ENCODE measurements at places on chromosomes 16 and 17. TPM values are rescaled to one million over a fixed set of nuclear protein-coding genes. Genes with fewer than 3 reads are reported as not detected.

GRCh38 chr17:30840771-30841170 lies 9.0 kb downstream of the ATAD5 start:
- DNase-seq = no peak

DNA sequence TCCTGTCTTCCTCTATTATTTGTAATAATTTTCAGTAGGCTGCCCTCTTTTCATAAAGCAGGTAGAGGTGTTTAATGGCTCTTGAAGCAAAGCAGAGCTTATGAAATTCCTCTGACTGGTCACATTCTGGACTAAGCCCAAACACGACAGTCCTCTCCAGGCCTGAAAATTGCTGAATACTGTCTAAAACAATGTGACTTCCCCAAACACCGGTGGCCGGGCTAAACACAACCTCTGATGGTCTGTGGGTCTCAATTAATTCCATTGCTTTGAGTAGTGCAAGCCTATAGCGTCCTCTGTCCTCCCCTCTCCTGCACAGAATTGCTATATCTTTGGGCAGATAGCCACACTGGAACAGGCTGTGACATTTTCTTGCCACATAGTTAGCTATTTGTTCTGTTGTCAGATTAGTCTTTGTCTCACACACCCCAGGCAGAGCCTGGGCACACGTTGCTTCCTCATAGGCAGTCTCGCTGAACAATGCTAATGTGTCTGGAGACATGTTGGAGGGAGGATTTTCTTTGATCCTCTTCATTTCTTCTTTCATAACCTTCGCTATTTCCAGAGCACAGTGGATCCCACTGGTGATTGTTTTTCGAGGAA lies 10.8 kb upstream of the SLFN12L start:
- DNase-seq = no peak

GRCh38 chr17:62105357-62105756 lies 40.3 kb upstream of the MED13 start:
- DNase-seq = no peak

DNA sequence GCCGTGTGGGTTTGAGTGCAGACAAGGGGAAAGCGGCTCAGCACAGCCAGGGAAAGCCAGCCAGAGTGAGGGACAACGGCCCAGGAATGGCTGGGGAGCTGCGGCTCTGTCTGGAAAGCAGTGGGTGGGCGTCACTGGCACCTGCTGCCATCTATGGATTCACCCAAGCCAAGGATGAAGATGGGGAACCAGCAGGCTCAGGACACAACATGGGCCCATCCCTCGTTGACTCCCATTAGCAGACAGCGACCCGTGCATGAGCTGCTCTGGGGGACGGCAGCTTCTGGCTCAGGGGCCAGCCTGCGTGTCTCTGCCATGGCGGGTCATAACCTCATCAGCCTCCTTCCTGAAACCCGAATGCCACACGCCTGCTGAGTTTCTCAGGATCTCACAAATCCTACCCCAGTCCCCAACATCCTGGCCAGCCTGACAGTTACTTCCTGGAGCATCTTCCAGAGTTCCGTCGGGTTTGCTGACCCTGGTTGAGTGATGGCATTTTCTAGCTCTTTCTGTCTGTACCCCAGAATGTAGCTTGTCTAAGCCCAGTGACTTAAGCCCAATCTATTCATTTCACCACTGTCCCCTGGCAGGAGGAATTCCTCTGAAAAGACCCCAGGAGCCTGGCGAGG lies 50.7 kb downstream of the SLC7A5 start:
- DNase-seq = no peak

GRCh38 chr17:39969375-39969774 lies 6.6 kb downstream of the GSDMA start:
- no peak for DNase-seq

The COX6A2 gene
- total RNA-seq = not detected

The ITGAL gene
- total RNA-seq = not detected
